ENCODE measurements at places on chromosomes 4 and X.

- DNase-seq = peak; percentile 54
These were observed 54.5 kb downstream of the RTL9 start for GRCh38 chrX:110412971-110413726.

GRCh38 chrX:153776120-153776599 lies 4.7 kb upstream of the SRPK3 start:
- DNase-seq = no peak

- no peak for DNase-seq
These were observed 36.3 kb downstream of the RPS6KA3 start for GRCh38 chrX:20230406-20230805.

DNA sequence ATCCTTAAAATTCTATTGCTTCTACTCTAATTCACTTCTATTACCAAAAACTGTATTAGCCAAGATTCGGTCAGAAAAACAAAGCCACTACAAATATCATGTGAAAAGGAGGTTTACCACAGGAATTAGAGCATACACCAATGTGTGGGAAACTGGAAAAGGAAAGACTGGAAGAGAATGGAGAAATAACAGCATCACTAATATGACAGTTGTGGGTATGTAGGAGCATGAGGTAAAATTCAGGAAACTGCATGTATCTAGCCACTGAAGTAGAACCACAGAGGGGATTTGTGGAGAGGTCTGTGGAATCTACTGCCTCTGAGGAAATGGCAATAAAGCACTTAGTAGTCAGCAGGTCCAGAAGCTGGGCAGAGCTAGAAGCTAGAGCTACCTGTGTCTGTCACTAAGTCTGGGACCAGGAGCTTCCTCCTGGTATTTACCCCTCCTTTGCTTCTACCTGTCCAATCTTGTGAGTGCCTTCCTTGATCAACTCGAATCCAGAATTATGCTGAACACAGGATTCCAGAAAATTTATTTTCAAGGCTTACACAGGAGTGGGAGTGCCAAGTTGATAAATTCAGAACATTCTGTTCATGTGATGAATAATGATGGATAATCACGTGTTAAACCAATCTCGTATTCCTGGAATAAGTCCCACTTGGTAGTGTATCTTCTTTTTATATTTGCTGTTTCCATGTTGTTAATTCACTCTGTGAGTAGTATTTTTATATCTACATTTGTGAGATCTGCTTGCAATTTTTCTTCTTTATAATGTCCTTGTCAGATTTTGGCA lies 52.6 kb downstream of the NAF1 start:
- DNase-seq = no peak

DNA sequence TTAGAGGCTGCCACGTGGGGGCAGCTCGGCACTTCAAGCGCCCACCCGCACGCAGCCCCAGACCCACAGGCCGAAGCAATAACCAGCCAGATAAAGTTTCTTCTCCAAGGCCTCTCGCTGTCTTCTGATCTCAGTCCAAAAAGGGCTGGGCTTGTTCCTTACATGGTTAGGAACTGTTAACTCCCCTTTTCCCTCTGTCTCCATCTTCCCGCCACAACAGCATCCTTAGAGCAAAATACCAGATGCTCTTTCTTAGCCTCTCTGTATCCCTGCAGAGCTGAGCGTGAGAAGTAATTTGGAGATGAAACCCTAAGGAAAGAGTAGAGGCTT lies 23.4 kb upstream of the KIAA1210 start:
- no peak for DNase-seq

DNA sequence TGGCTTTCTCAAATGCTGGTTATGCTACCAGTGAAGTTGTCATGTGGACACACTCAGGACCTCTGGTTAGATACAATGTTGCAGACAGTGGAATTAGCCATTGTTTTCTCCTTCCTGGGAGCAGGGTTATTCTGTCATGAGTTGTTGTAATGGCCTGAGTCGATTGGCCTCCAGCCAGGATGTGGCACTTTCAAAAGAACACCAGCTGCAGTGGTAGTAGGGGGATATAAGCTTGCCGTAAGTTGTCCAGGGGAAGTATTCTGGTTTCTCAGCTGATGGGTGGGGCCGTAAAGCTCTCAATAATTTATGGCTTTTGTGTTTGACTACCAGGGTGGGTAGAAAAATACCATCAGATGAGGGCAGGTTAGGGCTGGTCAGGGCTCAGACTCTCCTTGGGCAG lies 697.5 kb upstream of the GNPDA2 start:
- DNase-seq = peak; percentile 1

DNA sequence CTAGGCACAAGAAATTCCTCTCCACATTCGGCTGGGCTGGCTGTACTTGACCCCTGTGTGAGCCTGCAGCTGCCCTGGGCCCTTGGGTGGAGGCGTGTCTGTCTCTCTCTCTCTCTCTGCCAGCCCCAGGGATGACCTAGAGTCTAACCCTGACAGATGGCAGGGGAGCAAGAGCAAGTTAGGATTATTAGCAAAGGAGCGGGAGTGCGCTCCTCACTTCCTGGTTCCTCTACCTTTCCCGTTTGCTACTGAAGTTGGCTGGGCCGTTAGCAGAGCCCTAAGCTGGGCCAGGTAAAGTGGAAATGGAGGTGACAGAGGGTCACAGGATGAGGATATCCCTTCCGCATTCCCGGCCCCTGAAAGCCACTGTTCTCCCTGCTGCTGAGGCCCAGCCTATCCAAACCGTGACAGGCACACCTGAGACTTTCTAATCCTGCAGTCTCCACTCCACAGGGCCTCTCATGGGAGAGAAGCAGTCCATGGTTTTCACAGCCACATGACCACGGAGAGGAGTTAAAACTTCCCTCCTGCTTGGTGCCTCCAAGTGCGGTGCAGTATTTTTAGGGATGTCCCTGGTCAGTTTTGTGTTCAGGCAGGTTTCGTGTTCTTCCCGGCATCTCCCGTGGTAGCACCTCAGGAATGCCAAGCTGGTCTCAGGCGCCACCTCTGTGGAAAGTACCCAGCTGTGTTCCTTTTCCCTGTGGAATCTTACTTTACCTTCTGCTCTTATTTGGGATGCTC lies 79.3 kb downstream of the CLDN22 start:
- DNase-seq = peak; percentile 4

GRCh38 chr4:1329408-1330371 lies 17.3 kb upstream of the UVSSA start:
- no peak for DNase-seq

DNA sequence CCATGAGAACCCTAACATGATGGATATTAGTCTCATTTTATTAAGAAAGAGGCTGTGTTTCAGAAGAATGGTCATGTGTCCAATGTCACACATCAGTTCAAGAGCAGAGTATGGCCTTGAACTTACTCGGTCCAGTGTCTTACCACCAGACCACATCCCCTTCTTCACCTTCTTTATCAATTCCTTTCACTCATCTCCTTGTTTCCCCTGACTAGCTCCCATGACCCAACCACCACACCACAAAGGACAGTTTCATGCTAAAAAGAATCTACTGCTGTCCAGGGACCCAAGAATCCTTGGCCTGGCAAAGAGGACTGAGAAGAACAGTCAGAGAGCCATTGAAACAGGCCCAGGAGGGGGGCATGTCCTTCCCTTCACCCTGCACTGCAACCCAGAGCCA lies 33.6 kb upstream of the MSN start:
- no peak for DNase-seq

- no peak for DNase-seq
These were observed 697 bp downstream of the ZNF280C start for GRCh38 chrX:130267956-130268448.

DNA sequence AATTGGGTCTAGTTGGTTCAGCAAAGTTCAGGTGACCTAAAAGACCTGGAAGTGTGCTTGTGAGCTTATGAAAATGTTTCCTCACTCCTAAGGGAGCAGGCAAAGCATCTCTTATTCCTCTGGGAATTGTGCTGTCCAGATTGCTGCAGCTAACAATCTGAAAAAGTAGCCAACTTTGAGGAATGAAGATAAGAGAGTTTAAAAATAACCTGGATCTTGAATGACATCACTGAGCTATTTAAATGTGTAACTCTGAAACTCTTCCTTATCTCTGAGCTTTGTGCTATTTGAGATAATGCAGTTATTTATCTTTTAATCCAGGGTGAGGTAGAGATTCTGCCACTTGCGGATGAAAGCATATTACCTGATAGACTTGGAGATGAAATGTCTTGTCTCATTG lies 384.8 kb downstream of the PPP4R3C start:
- DNase-seq = no peak
